Right lobe of liver (tissue), 6 donors: ENCODE measurements at places on chromosomes 3 and 15.

DNA sequence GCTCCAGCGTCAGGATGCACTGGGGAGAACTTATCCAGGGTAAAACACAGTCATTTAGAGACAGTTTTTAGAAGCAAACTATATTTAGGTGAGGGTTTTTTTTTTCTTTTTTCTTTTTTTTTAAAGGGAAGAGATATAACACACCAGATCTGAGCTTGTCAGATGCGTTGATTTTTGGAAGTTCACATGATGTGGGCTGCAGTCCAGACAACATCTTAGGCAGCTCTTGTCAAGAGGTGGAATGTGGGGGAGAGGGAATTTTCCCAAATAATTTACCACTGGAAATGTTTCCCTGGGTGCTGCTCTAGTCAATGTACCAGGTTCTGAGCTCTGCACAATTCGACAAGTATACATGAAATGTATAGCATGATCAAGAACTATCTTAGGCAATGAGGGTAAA is 93.3 kb downstream of the OXNAD1 start:
- DNase-seq: no peak

- peak; percentile 84 for DNase-seq
Observed at GRCh38 chr3:52123106-52123725, 31.0 kb downstream of the POC1A start.

DNA sequence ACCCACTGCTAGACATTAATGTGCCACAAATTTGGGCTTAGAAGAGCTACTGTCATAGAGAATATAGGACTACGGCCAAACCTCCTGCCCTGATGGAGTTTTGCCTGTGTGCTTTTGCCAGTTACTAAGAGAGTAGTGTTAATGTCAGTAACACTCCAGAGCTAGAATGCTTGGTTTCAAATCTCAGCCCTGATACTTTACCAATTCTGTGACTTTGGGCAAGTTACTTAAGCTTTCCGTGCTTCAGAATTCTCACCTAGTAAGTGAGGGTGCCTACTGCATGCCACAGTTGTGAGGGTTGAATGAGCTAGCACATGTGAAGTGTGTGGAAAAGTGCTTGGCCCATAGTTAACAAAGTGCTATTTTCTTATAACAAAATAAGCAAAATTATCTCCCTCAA is 10.9 kb upstream of the ITGA11 start:
- no peak for DNase-seq

DNA sequence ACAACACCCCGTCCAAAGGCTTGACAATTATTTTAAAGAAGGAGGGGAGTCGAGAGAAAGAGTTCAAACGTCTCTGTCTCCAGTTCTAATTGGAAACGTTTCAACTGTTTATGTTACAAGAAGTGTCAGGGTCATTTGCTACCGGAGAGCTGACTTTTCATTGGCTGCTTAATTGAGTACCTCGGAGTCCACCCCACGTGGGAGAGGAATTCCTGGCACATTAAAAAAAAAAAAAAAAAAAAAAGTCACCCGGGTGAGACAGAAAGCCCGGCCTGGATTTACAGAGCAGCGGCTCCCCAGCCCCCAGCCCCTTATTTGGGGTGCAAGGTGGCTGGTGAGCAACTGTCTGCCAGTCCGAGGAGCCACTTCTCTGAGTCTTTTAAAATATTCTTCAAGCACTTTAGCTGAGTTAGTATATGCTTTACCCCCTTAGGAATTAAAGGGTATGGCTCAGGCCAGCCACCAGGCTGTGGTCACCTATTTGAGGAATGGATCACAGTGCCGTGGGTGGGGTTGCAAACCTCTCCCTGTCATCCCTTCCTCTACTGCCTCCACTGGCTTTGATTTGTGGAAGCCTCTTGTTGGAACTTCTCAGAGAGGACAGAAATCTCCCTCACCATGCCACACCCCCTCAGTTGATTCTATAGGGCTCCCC is 3.9 kb upstream of the TLE3 start:
- DNase-seq: peak; percentile 78

DNA sequence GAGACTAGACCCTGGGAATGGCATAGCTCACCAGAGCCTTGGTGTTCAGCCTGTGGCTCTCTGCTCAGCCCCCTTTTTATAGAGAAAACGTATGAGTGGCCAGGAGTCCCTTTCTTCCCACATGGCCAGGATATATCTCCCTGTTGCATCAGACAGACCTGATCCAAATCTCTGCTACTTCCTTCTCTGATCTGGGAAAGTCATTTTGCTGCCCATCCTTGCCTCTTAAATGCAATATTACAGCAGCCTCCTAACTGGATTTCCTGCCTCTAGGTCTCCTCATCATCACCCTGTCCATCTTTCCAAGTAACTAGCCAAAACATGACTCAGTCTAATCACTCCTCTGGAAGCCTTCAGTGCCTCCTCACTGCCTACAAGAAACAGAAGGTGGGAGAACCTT is 42.9 kb downstream of the CTDSPL start:
- DNase-seq: no peak

- no peak for DNase-seq
Observed at GRCh38 chr3:56921573-56922453, 120.1 kb upstream of the ARHGEF3 start.

- no peak for DNase-seq
Observed at GRCh38 chr15:25056484-25057425, 102.0 kb downstream of the SNRPN start.

DNA sequence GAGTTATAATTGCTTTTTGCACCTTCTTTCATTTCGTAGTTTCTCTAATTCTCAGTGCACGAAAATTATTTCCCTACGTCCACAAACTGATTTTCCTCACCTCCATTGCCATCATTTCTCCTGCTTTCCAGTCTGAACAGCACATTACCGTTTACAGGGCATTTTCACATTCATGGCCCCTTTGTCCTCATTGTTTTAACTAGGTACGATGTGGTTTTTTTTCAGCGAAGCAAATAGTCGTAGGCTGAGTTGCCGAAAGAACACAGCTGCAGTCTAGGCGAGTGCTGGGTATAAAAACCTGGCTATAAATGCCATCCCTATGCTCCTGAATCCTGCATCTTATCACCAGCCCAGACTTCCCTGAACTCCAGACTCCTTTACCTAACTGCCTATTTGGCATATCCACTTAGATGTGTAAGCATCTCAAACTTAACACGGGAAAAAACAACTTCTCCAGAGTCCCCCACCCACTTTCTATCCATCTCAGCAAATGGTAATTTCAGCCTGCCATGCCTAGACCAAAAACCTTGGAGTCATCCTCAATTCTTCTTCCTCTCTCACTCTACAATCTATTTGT is 691 bp upstream of the FSIP1 start:
- no peak for DNase-seq

GRCh38 chr3:126465928-126466544 is 9.7 kb downstream of the ZXDC start:
- peak; percentile 58 for DNase-seq

- no peak for DNase-seq
Observed at GRCh38 chr15:58525991-58526421, 94.2 kb downstream of the LIPC start.

- DNase-seq: no peak
Observed at GRCh38 chr3:39255503-39256325, 24.1 kb downstream of the CX3CR1 start.

DNA sequence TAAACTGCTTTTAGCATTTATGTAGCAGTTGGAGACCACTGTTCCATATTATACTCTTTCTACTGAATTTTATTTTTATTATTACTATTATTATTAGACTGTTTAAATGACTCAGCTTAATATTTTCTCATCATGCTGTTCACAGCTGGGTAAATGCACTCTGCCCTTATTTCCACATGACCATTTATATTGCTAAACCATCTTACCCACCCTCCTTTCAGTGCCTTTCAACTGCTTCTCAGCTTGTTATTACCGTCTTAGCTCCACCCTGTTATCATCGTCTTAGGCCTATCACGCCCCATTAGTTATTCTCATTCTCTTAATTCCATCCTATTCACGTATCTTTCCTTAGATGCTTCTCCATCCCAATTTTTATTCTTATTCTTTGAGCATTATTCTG is 212.6 kb downstream of the GAP43 start:
- DNase-seq: no peak

GRCh38 chr3:161913786-161914389 is 417.3 kb downstream of the OTOL1 start:
- no peak for DNase-seq

DNA sequence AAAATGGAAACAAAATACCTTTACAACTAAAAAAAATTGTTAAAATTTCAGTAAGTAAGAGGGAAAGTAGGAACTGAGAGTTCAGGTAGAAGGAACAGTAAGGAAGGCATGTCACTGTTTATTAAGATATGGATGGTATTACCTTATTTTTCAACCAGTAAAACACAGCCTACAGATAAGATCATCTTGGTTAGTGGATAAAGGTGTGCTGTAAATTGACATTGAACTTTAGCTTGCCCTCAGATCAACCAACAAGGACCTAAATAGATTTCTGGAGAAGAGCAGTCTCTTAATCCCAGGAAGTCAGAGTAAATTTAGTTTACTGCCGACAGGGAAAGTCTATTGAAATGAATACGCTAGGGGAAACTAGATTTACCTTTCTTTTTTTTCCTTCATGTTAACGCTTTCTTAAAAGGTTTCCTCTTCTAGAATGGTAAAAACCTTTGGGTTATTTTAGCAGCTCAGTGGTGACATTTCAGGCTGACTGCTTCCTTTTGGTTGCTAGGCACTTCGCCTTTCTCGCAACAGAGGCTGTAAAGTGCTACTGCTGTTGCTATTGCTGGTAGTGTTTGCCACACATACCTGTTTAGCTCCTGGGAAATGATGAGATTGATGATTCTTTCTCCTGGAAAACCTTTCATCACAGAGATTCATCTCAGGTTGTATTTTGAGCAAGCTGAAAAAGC is 12.9 kb downstream of the DZIP3 start:
- DNase-seq: no peak

- DNase-seq: no peak
Observed at GRCh38 chr3:125054449-125055329, 1.1 kb downstream of the HEG1 start.

DNA sequence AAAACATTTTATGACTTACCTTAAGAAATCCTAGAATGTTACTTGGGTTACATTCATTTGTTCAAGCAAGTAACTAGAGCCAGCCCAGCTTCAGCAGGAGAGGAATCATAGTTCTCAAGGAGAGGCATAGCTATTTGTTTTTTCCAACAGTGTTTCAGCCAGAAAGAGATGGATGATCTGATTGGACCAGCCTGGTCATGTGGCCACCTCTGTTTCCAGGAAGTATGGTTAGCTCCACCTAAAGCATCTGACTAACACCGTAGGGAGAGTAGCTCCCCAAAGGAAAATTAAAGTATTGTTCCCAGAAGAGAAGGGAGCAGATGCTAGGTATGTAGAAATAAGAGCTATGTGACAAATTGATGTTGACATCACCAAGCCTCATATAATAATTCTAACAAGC is 417.1 kb downstream of the TAFA4 start:
- no peak for DNase-seq

- DNase-seq: no peak
Observed at GRCh38 chr3:45497963-45498362, 96.6 kb upstream of the LIMD1 start.

GRCh38 chr15:29139540-29140459 is 129.8 kb downstream of the NSMCE3 start:
- DNase-seq: peak; percentile 56

GRCh38 chr3:159418571-159419526 is 569.8 kb upstream of the IL12A start:
- DNase-seq: no peak

DNA sequence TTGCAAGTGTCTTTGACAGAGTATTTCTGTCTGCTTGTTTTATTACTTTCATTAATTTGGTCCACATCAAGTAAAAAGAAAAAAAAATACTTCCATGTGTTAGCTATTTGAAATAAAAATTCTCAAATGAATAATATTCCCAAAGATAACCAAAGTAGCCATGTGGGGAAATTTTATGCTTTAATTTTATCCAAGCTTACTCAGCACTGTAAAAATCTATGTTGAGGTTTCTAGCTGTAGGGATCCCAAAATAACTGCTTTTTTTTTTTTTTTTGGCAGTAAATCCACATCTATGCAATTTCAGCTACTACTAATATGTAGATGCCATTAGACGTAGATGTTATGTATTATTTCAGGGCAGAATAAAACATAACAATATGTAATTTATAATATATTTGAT is 35.4 kb upstream of the CNTN6 start:
- no peak for DNase-seq

- no peak for DNase-seq
Observed at GRCh38 chr3:64179860-64180259, 45.4 kb downstream of the PRICKLE2 start.

DNA sequence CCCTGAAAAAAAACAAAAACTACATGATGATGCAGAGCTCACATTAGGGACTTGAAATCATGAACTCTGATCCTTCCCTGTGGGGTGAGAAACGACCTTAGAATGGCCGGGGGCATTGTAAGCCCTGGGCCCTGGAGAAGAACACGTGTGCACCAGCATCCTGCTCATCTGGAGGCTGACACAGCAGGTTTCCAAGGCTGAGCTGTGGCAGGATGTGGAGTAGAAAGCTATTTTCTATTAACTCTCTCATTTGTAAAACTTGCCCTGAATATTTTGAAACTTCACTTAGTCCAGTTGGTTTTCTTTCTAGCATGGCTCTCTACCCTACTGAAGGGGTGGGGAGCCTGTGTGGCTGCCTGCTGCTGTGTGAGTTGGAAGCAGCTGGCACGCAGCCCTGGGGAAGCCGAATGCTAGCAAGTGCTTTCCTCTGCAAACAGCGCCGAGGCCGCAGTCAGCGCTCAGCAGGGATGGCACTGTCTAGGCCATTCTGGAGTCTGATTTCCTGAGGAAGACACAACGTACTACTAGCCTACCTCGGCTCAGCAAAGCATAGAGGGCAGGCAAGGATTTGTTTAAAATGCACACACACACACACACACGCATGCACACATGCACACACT is 58.0 kb downstream of the GABRG3 start:
- DNase-seq: no peak

DNA sequence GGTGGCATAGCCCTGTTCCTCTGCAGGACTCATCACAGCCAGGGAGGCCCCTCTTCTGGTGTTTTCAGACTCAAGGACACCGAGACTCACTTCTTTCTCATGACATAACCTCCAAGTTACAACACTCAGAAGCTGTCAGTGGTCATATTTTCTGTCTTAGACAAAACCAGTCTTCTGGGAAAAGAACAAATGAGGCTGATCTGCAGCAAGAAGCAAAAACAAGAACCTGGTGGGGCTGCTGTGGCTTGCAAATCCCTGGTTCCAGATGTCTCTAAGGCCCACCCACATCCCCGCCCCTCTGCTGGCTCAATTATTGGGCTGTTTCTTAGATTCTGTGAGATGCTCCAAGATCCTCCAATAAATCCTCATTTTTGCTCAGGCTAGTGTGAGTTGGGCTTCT is 16.6 kb upstream of the LOXL1 start:
- no peak for DNase-seq

GRCh38 chr3:50876947-50877346 is 202.2 kb downstream of the DOCK3 start:
- no peak for DNase-seq
